ENCODE measurements at places on chromosomes 11 and 22. TPM values are rescaled to one million over a fixed set of nuclear protein-coding genes. Genes with fewer than 3 reads are reported as not detected.
A peak's percentile ranks its signal among the peaks of the same experiment; 100 is the strongest.

- no peak overlapping the region for H3K4me3 ChIP-seq
- H3K27ac ChIP-seq, result no peak overlapping the region
- H3K27me3 ChIP-seq, result no peaks in the 10 kb centered on the region
- H3K4me1 ChIP-seq, result no peaks in the 10 kb centered on the region
Measured at GRCh38 chr11:122491509-122491908, 164.0 kb upstream of the UBASH3B start.

DNA sequence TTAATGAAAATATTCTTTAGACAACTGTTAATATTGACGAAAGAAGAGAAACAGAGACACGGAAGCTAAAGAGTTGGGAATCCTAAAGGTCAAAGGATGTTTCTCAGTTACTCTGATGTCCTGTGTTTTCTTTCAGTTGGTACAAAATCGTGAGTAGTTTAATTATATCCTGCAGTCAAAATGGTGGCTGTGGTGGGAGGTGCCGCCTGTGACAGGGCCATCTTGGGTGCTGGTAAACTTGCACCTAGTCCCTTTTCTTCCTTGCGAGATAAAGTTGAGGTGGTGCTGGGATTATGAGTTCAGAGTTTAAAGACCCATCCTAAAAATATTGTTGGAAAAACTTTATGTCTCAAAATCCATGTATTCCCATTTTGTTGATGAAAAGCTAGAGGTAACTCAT, 2.2 kb downstream of the CECR2 start:
- DNase-seq, result no peak
- no peaks in the 10 kb centered on the region for H3K4me1 ChIP-seq
- H3K36me3 ChIP-seq, result no peaks in the 10 kb centered on the region

DNA sequence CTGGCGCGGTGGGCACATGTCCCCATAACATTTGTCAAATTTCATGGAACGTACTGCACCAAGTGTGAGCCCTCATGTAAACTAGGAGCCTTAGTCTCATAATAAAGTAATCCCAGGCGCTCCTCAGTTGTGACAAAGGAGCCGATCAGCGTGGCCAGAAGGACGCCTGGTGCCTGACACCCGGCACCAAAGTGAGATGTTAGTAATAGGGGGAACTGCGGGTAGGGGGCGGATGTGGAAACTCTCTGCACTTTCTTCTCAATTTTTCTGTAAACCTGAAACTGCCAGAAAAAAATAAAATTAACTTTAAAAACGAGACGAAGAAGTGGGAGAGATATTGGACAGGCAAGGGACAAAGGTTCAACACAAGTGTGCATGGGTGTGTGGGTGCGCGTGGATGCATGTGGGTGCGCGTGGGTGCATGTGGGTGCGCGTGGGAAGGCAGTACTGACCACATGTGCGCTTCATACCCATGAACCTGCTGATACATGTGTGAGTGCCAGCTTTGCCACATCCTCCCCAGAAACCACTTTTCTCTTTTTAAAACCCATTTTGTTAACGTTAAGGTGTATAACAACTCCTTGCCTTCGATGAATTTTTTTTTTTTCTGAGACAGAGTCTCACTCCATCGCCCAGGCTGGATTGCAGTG, 55.4 kb upstream of the LINC01488 start:
- H3K4me3 ChIP-seq, result no peak overlapping the region
- DNase-seq, result no peak
- H3K27ac ChIP-seq, result no peak overlapping the region
- no peaks in the 10 kb centered on the region for H3K36me3 ChIP-seq

GRCh38 chr11:124644426-124645280, 22.0 kb downstream of the TBRG1 start:
- H3K36me3 ChIP-seq, result peaks cover 18% of the 10 kb centered on the region
- no peaks in the 10 kb centered on the region for H3K27me3 ChIP-seq
- DNase-seq, result peak; percentile 56
- no peaks in the 10 kb centered on the region for H3K4me1 ChIP-seq

DNA sequence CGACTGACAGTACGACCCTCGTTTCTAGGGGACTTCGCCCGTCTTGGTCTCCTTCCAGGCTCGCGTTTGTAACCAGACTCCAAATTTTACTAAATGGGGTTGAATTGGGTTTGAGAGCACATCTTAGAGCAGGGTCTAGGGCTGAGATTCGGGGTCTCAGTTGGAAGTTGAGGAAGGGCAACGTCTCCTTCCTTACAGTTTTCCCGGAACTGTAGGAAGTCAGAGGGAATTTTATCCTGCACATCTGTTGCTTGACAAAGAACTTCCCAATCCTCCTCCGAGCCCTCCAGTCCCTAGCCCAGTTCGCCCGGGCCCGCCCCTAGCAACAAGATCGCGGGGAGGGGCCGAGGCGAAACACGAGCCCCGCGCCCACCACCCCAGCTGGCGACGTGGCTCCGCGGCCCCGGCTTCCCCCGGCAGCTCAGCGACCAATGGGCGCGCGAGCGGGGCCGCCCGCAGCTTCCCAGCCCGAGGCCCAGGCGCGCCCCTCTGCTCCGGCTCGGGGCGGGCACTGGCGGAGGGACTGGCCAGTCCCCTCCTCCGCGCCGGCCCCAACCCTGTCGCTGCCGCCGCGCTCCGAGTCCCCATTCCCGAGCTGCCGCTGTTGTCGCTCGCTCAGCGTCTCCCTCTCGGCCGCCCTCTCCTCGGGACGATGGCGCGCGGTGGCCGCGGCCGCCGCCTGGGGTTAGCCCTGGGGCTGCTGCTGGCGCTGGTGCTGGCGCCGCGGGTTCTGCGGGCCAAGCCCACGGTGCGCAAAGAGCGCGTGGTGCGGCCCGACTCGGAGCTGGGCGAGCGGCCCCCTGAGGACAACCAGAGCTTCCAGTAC, at the start of gene RCN1:
Gene RCN1, plus strand, starts transcription at position 530 of the 826 bp plus-strand sequence. Its CDS starts 123 bp downstream, at position 653.
- peak within 1 kb of the TSS; percentile 77 for H3K27ac ChIP-seq
- H3K4me1 ChIP-seq, result peaks cover 7% of the 10 kb centered on the region
- no peaks in the 10 kb centered on the region for H3K27me3 ChIP-seq
- peak; percentile 88 for DNase-seq
- no peaks in the 10 kb centered on the region for H3K36me3 ChIP-seq

Gene BIRC3
- 8.3 TPM for polyA plus RNA-seq

Gene H19
- 18.9 TPM for polyA plus RNA-seq

GRCh38 chr11:2444821-2445745, at the start of gene KCNQ1:
Gene KCNQ1 (plus strand): TSS chr11:2445008. CDS start chr11:2445099, 91 bp downstream.
- DNase-seq, result peak; percentile 79
- no peaks in the 10 kb centered on the region for H3K36me3 ChIP-seq
- H3K27ac ChIP-seq, result peak within 1 kb of the TSS; percentile 75
- peaks cover 23% of the 10 kb centered on the region for H3K27me3 ChIP-seq
- H3K4me3 ChIP-seq, result peak within 1 kb of the TSS; percentile 37

Gene ADM
- 29.7 TPM for polyA plus RNA-seq

Gene SIPA1
- 45.2 TPM for polyA plus RNA-seq

GRCh38 chr22:49331878-49332277, 495.8 kb downstream of the BRD1 start:
- no peak for DNase-seq
- no peaks in the 10 kb centered on the region for H3K36me3 ChIP-seq
- H3K4me3 ChIP-seq, result no peak overlapping the region
- H3K4me1 ChIP-seq, result no peaks in the 10 kb centered on the region
- no peaks in the 10 kb centered on the region for H3K27me3 ChIP-seq
- H3K27ac ChIP-seq, result no peak overlapping the region

Gene KCNJ11
- polyA plus RNA-seq, result 3.7 TPM

GRCh38 chr11:92969293-92969633, 188 bp upstream of the MTNR1B start:
- no peak overlapping the region for H3K4me3 ChIP-seq
- DNase-seq, result no peak
- peaks cover 9% of the 10 kb centered on the region for H3K27me3 ChIP-seq

DNA sequence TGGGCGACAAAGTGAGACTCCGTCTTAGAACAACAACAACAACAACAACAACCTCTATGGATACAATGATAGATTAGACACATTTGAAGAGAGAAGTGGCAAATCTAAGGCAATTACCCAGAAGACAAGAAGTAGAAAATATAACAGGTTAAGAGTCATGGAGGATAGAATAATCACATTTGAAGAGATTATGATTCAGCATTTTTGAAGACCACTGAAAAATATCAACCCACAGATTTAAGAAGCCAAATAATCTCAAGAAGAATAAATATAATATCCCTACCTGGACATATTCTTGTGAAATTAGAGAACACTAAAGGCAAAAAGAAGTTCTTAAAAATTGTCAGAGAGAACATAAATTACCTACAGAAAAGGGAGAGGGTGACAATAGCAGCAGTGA, 7.9 kb downstream of the LDHC start:
- no peaks in the 10 kb centered on the region for H3K27me3 ChIP-seq
- H3K4me3 ChIP-seq, result no peak overlapping the region
- no peaks in the 10 kb centered on the region for H3K36me3 ChIP-seq
- DNase-seq, result no peak
- H3K4me1 ChIP-seq, result no peaks in the 10 kb centered on the region
- H3K27ac ChIP-seq, result no peak overlapping the region

DNA sequence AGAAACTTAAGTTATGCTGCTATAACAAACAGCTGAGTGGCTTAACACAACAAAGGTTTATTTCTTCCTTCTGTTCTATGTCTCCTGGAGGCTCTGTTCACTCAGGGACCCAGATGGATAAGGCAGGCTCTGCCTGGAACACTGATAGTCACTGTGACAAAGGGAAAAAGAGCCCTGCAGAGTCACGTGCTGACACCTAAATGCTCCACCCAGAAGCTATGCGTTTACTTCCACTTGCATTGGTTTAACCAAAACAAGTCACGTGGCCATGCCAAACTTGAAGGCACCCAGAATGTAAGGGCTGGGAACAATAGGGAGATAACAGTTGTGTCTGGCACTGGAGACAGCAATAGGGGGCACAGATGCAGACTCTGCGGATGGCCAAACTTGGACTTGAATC, 3.4 kb upstream of the MS4A15 start:
- H3K27me3 ChIP-seq, result no peaks in the 10 kb centered on the region
- no peak overlapping the region for H3K27ac ChIP-seq
- no peak overlapping the region for H3K4me3 ChIP-seq
- no peaks in the 10 kb centered on the region for H3K36me3 ChIP-seq

DNA sequence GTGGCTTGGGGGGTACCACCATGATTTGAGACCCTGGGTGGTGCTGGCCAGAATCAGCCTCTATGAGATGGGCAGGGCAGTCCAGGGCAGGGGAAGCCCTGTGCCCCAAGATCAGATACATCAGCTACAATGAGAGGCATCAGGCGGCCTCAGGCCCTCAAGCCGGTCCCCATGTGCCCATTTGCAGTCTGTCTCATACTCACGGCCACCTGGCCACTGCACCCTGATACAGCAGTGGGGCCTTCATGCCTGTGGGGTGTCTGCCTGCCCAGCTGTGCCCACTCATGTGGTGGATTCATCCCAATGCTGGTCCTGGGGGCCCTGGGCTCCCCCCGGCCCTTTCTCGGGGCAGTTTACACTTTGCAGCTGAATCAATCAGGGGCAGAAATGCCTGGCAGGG, 42.4 kb upstream of the KCNQ1OT1 start:
- H3K4me3 ChIP-seq, result no peak overlapping the region
- DNase-seq, result no peak
- peaks cover 3% of the 10 kb centered on the region for H3K4me1 ChIP-seq
- H3K27me3 ChIP-seq, result no peaks in the 10 kb centered on the region
- no peaks in the 10 kb centered on the region for H3K36me3 ChIP-seq

Gene NCR3LG1
- 0.81 TPM for polyA plus RNA-seq

- no peaks in the 10 kb centered on the region for H3K36me3 ChIP-seq
- no peak overlapping the region for H3K27ac ChIP-seq
- no peak for DNase-seq
- H3K4me3 ChIP-seq, result no peak overlapping the region
- no peaks in the 10 kb centered on the region for H3K4me1 ChIP-seq
- H3K27me3 ChIP-seq, result no peaks in the 10 kb centered on the region
Measured at GRCh38 chr22:49181431-49181830, 646.2 kb downstream of the BRD1 start.

Gene MAJIN
- not detected for polyA plus RNA-seq

Gene C22orf31
- not detected for polyA plus RNA-seq

Gene PHOX2A
- polyA plus RNA-seq, result not detected

DNA sequence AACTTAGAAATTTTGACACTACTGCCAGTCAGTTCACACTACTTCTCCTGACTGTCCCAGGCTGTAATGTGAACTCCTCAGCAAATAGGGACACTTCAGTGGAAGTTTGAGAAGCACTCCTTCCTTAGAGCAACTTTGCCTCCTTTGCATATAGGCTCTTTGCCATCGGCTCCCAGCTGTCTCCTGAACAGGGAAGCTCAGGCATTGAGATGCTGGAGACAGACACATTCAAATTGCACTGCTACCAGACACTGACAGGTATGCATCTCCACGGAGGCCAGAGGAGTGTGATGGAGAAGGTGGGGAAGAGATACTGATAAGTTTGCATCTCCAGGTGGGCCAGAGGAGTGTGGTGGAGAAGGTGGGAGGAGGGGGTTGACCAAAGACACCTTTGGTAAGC, 1.4 kb downstream of the TRAPPC4 start:
- DNase-seq, result peak; percentile 26
- H3K27me3 ChIP-seq, result no peaks in the 10 kb centered on the region
- peaks cover 50% of the 10 kb centered on the region for H3K36me3 ChIP-seq
- H3K4me1 ChIP-seq, result peaks cover 8% of the 10 kb centered on the region
- peak overlapping the region; percentile 89 for H3K4me3 ChIP-seq
- peak overlapping the region; percentile 69 for H3K27ac ChIP-seq

GRCh38 chr11:97685695-97686094, 1295.9 kb downstream of the JRKL start:
- no peaks in the 10 kb centered on the region for H3K4me1 ChIP-seq
- H3K36me3 ChIP-seq, result no peaks in the 10 kb centered on the region
- H3K4me3 ChIP-seq, result no peak overlapping the region
- DNase-seq, result no peak
- no peaks in the 10 kb centered on the region for H3K27me3 ChIP-seq

Gene KCNE3
- 88.4 TPM for polyA plus RNA-seq

DNA sequence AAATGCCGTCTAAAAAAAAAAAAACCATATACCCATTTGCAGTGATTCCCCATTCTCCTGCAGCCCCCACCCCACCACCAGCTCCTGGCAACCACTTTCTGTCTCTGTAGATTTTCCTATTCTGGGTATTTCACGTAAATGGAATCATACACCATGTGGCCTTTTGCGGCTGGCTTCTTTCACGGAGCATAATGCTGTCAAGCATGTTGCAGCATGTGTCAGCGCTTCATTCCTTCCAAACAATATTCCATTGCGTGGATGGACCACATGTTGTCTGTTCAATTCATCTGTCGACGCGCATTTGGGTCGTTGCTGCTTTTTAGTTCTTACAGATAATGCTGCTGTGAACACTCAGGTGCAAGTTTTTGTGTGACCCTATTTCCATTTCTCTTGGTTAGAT, 14.8 kb upstream of the EMID1 start:
- no peak for DNase-seq
- H3K4me1 ChIP-seq, result no peaks in the 10 kb centered on the region
- no peak overlapping the region for H3K4me3 ChIP-seq
- H3K27ac ChIP-seq, result no peak overlapping the region
- H3K27me3 ChIP-seq, result no peaks in the 10 kb centered on the region

- H3K27me3 ChIP-seq, result no peaks in the 10 kb centered on the region
- DNase-seq, result peak; percentile 63
- no peak overlapping the region for H3K4me3 ChIP-seq
- H3K27ac ChIP-seq, result no peak overlapping the region
- peaks cover 14% of the 10 kb centered on the region for H3K4me1 ChIP-seq
- H3K36me3 ChIP-seq, result no peaks in the 10 kb centered on the region
Measured at GRCh38 chr11:60741421-60741820, 15.2 kb upstream of the MS4A15 start.

GRCh38 chr22:38034278-38034882, 22.8 kb upstream of the PICK1 start:
- no peaks in the 10 kb centered on the region for H3K27me3 ChIP-seq
- DNase-seq, result peak; percentile 35
- no peak overlapping the region for H3K27ac ChIP-seq

- DNase-seq, result peak; percentile 37
- no peak overlapping the region for H3K27ac ChIP-seq
- H3K4me3 ChIP-seq, result no peak overlapping the region
- H3K27me3 ChIP-seq, result peaks cover 3% of the 10 kb centered on the region
- H3K4me1 ChIP-seq, result peaks cover 21% of the 10 kb centered on the region
Measured at GRCh38 chr11:69376155-69377028, 82.4 kb downstream of the MYEOV start.

Data from small intestine (tissue), 16 donors.